ENCODE measurements at places on chromosomes 7 and 10.

GRCh38 chr10:120075349-120075748 lies 182.8 kb downstream of the SEC23IP start:
- DNase-seq, result no peak

GRCh38 chr7:99296471-99296870 lies 23.8 kb downstream of the MYH16 start:
- DNase-seq, result no peak

DNA sequence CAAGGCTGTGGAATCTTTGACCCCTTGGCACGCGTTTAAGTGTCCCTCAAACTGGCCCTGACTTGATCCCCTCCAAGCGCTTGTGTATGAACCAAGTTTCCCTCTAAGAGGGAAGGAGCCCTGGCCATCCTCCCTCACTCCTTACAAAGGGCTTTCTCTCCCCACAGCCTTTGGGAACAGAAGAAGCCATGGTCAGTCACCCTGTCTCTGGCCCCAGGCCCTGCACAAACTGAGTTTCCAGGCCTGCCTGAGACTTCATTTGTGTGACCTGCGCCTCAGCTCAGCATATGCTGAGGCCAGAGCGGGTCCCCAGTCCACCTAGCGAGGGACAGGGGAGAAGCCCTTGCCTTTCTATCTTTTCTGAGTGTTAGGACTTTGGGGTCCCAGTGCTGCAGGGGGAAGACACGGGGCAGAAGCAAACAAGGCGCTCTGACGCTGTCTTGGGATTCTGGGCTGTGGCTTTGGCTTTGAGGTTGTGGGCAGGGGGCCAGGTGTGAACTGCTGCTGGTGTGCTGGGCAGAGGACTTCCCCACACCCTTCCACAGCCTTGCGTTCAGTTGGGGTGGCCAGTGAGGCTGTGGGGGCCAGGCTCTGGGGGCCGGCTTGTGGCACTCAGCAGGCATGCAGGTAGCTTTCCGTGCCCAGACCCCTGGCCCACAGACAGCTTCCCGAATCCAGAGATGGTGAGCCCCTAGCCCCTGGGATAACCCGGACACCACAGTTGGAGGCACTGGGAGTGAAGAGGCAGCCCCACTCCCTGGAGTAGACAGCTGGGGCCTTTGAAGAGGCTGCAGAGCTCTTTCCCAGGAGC lies 1.5 kb downstream of the RET start:
- no peak for DNase-seq

DNA sequence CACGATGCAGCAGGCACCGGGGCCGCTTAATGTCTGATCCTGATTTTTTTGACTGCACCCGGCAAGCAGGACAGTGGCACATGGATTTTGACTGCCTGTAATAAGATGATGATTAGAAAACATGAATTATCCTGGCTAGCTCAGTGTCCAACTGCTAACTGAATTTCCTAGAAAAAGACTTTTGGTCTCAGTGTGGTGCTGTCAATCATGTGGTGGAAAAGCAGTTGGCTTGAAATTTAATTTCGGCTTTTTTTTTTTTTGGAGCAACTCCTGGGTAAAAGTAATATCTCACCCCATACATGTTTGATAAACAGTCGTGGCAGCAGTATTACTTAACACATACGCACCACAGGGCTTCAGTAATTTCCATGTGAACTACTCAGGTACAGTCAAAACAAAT lies 227.7 kb downstream of the FANK1 start:
- DNase-seq, result no peak

- DNase-seq, result no peak
Measured at GRCh38 chr7:38492010-38492409, 139.2 kb downstream of the AMPH start.

GRCh38 chr10:124318076-124318475 lies 100.6 kb downstream of the OAT start:
- DNase-seq, result no peak

- no peak for DNase-seq
Measured at GRCh38 chr10:118840776-118841468, 86.2 kb upstream of the CACUL1 start.

DNA sequence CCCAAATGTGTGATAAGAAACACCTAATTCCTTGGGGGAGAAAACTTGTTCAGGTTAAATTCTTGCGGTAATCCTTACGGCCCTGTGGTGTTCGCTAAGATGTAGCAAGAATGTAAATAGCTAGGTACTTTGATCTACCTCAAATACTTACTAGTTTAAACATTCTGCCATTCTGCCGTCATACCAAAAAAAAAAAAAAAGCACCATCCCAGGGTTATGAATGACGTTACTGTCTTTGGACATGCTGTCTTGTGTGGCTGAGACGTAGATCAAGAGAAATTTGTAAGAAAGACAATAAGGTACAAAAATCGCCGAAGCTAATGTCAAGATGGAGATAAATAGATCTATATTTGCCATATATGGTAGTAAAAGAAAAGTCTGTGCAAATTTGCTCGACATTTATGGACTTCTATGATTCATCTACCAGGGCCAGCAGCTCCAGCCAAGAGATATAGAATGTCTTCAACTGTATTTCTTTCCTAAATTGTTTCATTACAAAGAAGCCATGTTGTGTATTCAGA lies 195.6 kb downstream of the CUX1 start:
- DNase-seq, result no peak

GRCh38 chr7:122789156-122789555 lies 86.4 kb upstream of the RNF148 start:
- DNase-seq, result no peak

DNA sequence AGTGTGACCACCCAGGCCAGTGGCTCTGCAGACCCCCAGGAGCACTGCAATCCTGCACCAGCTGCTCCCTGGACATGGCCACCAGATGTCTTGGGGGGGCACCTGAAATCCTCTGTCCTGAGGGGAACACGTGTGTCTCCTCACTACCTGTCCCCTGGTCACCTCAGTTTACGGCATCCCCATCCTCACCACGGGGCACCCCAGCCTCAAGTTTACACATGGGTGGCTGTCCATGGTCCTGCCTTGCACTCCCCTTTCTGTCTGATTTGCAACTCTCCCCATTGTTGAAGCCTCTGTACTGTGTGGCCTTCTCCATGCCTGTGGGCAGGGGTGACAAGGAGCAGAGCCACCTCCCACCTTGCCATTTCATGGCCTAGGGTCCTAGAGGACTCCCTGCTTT lies 67.2 kb downstream of the RAMP3 start:
- no peak for DNase-seq

DNA sequence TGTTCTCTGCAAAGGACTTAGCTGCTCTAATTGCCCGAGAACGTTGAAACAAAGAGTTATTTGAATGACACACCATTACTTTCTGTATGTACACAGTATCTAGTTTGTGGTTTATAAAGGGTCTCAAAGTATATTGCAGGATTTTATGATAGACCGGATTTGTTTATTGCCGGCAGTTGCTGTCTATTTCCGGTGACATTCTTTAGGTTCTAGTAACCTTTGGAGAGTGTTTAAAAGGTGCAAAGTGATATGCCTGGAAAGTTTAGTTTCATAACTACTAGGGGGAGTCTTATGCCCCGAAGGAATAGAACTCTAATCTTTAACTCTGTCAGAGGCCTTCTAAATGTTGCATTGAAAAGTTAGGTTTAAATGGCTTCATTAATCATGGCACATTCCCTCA lies 63.8 kb downstream of the PAPSS2 start:
- DNase-seq, result no peak

DNA sequence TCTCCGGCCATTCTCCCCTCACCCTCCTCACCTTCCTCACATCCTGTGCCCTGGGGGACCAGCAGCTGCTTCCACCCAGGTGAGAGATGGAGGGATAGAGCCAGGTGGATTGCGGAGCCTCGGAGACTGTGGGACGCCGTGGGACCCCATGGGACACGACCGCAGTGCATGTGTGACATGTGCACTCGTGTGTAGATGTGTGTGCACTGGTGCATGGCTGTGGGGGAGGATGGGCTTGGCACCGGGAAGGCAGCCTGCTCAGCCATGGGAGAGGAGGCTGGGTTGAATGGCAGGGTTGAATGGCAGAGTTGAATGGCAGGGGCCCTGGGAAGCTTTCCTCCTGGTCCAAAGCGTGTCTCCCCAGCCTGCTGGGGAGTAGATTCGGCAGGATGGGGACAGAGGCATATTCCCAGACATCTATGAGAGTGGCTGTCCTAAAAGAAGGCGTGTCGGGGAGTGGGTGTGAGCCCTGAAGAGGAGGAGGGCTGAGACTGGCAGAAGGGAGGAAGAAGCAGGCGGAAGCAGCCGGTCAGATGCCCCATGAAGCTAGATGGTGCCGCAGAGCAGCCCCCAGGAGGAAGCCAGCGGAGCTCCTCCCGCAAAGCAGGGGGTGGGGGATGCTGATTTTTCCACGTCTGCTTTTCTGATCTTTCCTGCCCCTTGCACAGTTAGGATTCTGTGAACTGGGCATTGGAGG lies 815 bp downstream of the GIMAP8 start:
- DNase-seq, result no peak

DNA sequence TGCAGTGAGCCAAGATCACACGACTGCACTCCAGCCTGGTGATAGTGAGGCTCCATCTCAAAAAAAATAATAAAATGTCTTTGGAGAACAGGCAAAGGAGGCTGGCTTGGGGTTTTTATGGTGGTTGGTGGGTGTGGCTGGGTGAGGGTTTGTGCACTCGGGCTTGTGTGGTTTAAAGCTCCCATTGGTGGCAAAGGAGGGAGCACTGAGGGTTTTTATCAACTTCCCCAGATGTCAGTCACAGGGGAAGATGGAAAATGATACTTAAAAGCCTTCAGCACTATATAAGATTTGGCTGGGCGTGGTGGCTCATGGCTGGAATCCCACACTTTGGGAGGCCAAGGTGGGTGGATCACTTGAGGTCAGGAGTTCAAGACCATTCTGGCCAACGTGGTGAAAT lies 16.3 kb upstream of the RNF216 start:
- DNase-seq, result no peak

Measured in caudate nucleus (tissue), 63 donors.